Neuronal stem cell (in vitro differentiated cells): ENCODE measurements at places on chromosomes 11 and 22.
A peak's percentile ranks its signal among the peaks of the same experiment; 100 is the strongest.

GRCh38 chr11:126561327-126561893, 205.9 kb downstream of the ST3GAL4 start:
- peak; percentile 86 for DNase-seq

GRCh38 chr11:73508243-73509176, 89.4 kb downstream of the FAM168A start:
- no peak for DNase-seq

GRCh38 chr11:126310200-126310991, 6.5 kb downstream of the DCPS start:
- peak; percentile 67 for DNase-seq

DNA sequence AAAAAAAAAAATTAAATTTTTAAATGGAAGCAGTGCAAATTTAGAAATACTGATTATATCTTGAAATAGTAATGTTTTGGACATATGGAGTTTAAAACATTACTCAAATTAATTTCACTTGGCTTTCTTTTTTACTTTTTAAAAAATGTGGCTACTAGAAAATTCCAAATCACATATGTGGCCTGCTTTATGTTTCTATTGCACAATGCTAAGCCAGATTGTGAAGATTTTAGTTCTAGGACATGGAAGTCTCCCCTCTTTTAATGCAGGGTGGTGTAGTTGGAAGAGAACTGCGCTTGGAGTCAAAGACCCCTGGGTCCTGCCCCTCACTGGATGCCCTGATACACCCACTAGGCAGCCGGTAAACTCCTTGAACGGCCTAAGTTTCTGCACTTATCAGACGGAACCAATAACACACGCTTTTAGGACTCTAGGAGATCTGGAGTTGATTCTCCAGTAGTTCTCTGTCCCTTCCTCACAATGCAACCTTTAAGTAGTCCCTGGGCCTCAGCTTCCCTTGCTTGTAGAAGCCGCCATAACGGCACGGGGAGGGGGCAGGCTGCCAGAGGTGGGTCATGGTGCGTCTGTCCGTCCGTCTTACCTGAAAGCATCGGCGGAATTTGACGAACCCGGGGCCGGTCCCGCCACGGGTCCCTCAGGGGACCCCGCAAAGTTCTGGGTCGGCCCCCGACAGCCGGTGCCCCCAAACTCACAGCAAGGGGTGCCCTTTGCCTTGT, 505 bp downstream of the FAM227A start:
- no peak for DNase-seq
